ENCODE measurements at places on chromosomes 11 and 22. TPM values are rescaled to one million over a fixed set of nuclear protein-coding genes. Genes with fewer than 3 reads are reported as not detected.

- H3K4me3 ChIP-seq = no peak overlapping the region
- H3K27me3 ChIP-seq = no peaks in the 10 kb centered on the region
- H3K4me1 ChIP-seq = no peaks in the 10 kb centered on the region
Measured at GRCh38 chr11:590997-591396, 14.7 kb downstream of the PHRF1 start.

The SOX6 gene
- total RNA-seq = 8.3 TPM

The BATF2 gene
- total RNA-seq = not detected

The NUDT8 gene
- 1.6 TPM for total RNA-seq

The FLRT1 gene
- total RNA-seq = 0.12 TPM
